ENCODE measurements at places on chromosomes 12 and 14. TPM values are rescaled to one million over a fixed set of nuclear protein-coding genes. Genes with fewer than 3 reads are reported as not detected.

GLIPR1L2 gene
- 1.2 TPM for total RNA-seq

DNA sequence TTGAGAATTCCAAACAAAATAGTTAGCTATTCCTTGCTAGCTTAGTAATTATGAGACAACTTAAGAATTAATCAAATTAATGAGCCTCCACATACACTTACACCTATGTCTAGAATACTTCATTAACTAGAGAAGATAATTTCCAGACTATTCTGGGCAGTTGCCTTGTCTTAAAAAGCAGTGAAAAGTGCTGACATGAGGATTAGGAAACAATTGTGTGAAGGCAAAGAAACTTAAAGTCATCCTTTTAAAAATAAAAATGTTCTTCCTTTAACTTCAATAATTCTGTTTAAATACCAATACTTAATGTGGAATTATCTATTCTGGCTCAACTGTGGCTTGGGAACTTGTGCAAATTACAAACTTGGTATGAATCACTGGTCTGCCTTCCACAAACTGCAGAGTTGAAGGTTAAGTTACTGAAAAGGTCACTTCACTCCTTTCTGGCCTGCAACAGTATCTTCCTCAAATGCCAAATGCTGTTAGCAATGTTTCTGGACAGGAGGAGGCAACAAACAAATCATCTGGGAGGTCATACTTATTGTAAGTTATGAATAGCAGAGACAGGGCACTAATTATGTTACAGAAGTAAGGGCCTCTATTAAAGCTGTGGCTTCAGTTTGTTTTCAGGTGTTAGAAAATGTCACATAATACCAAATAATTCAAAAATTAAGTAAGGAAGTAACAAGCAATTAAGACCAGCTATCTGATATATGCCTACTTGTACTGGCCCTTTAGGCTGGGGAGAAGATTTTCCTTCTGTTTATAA lies 19.2 kb downstream of the PPTC7 start:
- peaks cover 41% of the 10 kb centered on the region for H3K4me1 ChIP-seq
- no peaks in the 10 kb centered on the region for H3K27me3 ChIP-seq
- DNase-seq, result no peak
- H3K4me3 ChIP-seq, result no peak overlapping the region

KRT82 gene
- total RNA-seq, result not detected

DNA sequence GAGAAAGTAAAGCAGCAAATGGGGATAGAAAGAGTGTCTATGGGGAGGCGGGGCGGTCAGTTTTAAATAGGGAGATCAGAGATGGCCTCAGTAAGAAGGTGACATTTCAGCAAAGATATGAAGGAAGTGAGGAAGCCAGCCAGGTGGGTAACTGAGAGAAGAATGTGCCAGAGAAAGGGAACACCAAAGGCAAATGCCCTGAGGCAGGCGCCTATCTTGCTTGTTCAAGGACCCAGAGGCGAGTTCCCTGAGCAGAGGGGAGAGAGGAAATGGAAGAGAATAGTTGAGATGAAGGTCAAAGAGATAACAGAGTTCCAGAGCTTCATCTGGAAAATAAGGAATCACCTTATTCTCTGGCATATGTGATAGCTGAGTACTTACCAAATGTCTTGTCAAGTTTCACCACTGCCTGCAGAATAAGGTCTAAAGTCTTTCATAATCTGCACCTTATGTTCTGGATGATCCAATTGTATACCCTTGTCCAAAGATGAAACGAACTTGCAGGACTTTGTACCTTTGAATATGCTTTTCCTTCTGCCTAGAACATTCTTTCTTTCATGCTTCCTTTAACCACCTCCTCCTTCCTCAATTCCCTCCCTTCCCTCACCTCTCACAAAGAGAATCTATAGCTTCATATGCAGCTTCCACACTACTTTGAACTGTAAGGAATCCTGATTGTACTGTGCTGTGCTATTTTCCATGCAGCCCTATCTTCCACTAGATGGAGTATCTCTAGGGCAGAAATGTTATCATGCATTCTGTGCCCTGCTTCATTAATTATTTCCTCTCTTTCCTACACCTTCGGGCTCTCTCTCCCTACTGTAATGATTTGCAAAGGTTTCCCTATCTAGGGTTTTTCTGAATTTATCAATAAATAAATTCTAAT lies 38.5 kb downstream of the GNPTAB start:
- peaks cover 17% of the 10 kb centered on the region for H3K36me3 ChIP-seq
- H3K4me1 ChIP-seq, result no peaks in the 10 kb centered on the region
- H3K27me3 ChIP-seq, result no peaks in the 10 kb centered on the region
- no peak for DNase-seq
- no peak overlapping the region for H3K4me3 ChIP-seq

CLEC12A gene
- not detected for total RNA-seq

KCNA5 gene
- total RNA-seq, result not detected

LALBA gene
- not detected for total RNA-seq

DNA sequence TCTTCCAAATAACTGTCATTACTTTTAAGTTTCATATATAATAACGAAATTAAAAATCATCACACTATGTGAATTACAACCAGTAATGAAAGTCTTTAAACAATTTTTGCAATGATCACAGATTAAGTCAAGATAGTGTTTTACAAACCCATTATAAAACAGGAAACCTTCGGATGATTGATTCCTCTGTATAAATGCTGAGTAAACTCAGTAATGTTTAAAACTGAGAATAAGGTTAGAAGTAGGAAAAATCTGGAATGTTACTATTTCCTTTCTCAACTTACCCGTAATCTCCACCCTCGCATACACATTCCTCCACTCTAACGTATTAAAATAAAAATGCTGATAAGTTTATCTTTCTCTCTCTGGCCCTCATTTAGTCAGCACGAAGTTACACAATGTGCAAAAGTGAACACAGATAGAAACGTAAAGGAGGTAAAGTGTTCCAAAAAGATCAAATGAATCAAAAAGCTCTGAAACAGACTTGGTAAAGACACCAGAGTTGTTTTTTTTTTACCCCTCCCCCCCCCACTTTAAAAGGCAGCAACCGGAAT lies 1.6 kb downstream of the ZFC3H1 start:
- peak overlapping the region; percentile 100 for H3K27ac ChIP-seq
- H3K27me3 ChIP-seq, result no peaks in the 10 kb centered on the region
- H3K36me3 ChIP-seq, result peaks cover 23% of the 10 kb centered on the region
- peaks cover 33% of the 10 kb centered on the region for H3K4me1 ChIP-seq

PLEKHH1 gene
- 0.50 TPM for total RNA-seq

GRCh38 chr12:124395986-124396385 lies 101.1 kb downstream of the RFLNA start:
- H3K4me1 ChIP-seq, result peaks cover 64% of the 10 kb centered on the region
- no peak for DNase-seq

DNA sequence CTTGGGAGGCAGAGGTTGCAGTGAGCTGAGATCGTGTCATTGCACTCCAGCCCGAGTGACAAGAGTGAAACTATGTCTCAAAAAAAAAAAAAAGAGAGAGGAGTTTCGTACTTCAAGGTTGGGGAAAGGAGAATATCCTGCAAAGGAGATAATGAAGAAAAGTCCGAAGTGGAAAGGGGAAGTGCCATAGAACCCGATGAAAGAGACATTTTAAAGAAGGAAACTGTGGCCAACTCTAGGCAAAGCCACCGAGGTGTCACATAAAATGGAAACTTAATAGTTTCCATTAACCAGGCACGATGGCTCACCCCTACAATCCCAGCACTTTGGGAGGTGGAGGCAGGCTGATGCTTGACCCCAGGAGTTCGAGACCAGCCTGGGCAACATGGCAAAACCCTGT lies 15.0 kb upstream of the LTBP2 start:
- peaks cover 1% of the 10 kb centered on the region for H3K36me3 ChIP-seq
- no peak overlapping the region for H3K4me3 ChIP-seq
- H3K27me3 ChIP-seq, result no peaks in the 10 kb centered on the region
- peaks cover 20% of the 10 kb centered on the region for H3K4me1 ChIP-seq
- no peak for DNase-seq

CLEC7A gene
- total RNA-seq, result not detected

IL26 gene
- total RNA-seq, result 0.34 TPM

DNA sequence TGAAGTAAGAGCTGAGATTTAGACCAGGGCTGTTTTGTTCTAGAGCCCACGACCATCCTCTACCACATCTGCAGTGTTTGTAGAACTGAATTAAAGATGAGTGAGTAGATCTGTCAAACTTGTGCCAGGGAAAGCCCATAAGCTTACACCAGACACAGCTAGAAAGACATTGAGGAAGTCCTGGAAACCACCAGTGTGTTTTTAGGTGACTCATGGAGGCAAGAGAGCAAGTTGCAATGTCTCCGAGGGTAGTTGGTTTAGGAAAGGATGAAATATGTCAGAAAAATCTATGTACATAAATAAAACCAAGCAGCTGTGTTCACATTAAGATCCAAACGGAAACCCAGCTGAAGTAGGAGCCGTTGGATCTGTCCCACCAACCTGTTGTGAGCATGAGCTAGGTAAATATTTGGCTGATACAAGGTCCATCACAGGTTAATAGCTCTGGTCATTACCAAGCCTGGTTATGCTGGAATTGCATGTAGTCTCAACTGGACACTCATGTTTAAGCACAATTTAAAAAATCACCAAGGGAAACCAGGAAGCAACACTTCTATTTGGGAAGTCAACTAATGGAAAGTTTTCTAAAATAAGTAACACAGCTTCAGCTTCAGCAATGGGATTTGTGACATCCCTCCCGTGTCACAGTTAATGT lies 49.9 kb upstream of the PLEKHG3 start:
- peaks cover 41% of the 10 kb centered on the region for H3K4me1 ChIP-seq
- no peaks in the 10 kb centered on the region for H3K36me3 ChIP-seq
- H3K27ac ChIP-seq, result peak overlapping the region; percentile 95
- DNase-seq, result no peak
- no peak overlapping the region for H3K4me3 ChIP-seq
- H3K27me3 ChIP-seq, result no peaks in the 10 kb centered on the region

- DNase-seq, result no peak
- H3K4me3 ChIP-seq, result no peak overlapping the region
- H3K4me1 ChIP-seq, result peaks cover 4% of the 10 kb centered on the region
- H3K27ac ChIP-seq, result no peak overlapping the region
- H3K36me3 ChIP-seq, result peaks cover 18% of the 10 kb centered on the region
These were observed 98.9 kb downstream of the PCNX1 start for GRCh38 chr14:71006200-71006563.

GRCh38 chr12:39062266-39062996 lies 157.0 kb upstream of the CPNE8 start:
- H3K27me3 ChIP-seq, result no peaks in the 10 kb centered on the region
- H3K36me3 ChIP-seq, result no peaks in the 10 kb centered on the region
- no peak overlapping the region for H3K4me3 ChIP-seq
- no peak overlapping the region for H3K27ac ChIP-seq
- H3K4me1 ChIP-seq, result no peaks in the 10 kb centered on the region

- DNase-seq, result no peak
- H3K4me3 ChIP-seq, result no peak overlapping the region
- no peaks in the 10 kb centered on the region for H3K4me1 ChIP-seq
- H3K36me3 ChIP-seq, result no peaks in the 10 kb centered on the region
- H3K27ac ChIP-seq, result no peak overlapping the region
- no peaks in the 10 kb centered on the region for H3K27me3 ChIP-seq
These were observed 171.8 kb upstream of the NTF3 start for GRCh38 chr12:5260086-5260485.

TTC9 gene
- 0.99 TPM for total RNA-seq

NGB gene
- not detected for total RNA-seq

- H3K27ac ChIP-seq, result no peak overlapping the region
- H3K4me1 ChIP-seq, result no peaks in the 10 kb centered on the region
- H3K36me3 ChIP-seq, result no peaks in the 10 kb centered on the region
- no peak overlapping the region for H3K4me3 ChIP-seq
- no peaks in the 10 kb centered on the region for H3K27me3 ChIP-seq
These were observed 141.0 kb downstream of the PTPN11 start for GRCh38 chr12:112559784-112560183.

DNA sequence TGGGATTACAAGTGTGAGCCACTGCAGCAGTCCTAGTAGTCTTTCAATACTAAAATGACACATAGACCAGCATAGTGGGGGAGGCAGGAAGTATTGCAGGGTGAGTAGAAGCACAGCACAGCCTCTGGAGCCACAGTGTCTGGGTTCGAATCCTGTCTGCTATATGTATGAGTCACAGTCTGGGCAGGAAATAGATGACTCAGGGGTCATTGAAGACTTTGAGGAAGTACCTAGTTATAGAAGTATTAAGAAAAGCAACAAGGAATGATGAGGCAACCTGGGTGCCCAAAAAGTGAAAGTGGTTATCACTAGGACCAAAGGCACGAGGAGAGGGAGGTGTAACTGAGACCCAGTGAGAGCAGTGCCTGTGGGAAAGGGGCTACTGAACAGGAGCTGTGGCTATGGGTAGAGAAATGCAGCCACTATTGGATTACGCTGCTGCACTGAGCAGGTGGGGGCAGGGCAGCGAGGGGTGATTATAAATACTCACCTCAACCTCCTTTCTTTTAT lies 124.0 kb downstream of the PDE3A start:
- peak overlapping the region; percentile 69 for H3K27ac ChIP-seq
- no peaks in the 10 kb centered on the region for H3K36me3 ChIP-seq
- H3K4me3 ChIP-seq, result no peak overlapping the region
- H3K4me1 ChIP-seq, result peaks cover 83% of the 10 kb centered on the region
- DNase-seq, result no peak
- no peaks in the 10 kb centered on the region for H3K27me3 ChIP-seq

GRCh38 chr12:8948701-8949341 lies 624 bp downstream of the M6PR start:
- peak overlapping the region; percentile 98 for H3K27ac ChIP-seq
- peaks cover 9% of the 10 kb centered on the region for H3K36me3 ChIP-seq
- no peak for DNase-seq

DNA sequence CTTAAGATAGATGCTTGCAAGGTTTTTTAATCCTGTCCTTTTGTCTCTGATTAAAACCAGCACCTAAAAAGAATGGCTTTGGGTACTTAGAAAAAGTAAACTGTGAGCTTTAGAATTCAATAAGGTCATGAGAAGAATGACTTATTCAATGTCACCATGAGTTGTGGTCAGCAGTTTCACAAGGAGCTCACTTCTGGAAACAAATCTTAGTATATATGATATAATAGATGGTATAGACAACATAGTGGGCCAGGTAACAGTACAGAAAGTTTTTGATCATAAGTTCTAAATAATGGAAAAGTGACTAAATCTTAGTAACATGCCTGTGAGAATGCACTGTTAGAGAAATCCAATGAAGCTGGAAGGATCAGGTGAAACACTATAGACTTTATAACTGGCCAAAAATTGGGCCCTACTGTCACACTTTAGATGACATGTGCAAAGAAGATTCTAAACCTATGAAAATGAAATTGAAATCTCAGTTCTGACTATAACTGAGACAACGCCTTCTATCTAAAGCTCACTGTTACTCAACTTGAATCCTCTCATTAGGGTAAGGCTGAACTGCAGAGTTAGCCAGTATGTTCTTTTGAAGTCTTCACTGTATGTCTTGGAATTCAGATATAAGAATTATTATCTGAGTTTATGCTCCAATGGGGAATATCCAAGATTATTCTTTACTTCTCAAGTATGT lies 42.4 kb upstream of the RAD51AP1 start:
- DNase-seq, result no peak
- no peaks in the 10 kb centered on the region for H3K27me3 ChIP-seq
- H3K4me1 ChIP-seq, result no peaks in the 10 kb centered on the region
- no peak overlapping the region for H3K27ac ChIP-seq
- H3K4me3 ChIP-seq, result no peak overlapping the region
- H3K36me3 ChIP-seq, result peaks cover 27% of the 10 kb centered on the region

- H3K27ac ChIP-seq, result peak overlapping the region; percentile 74
- DNase-seq, result no peak
- H3K4me1 ChIP-seq, result peaks cover 8% of the 10 kb centered on the region
- H3K36me3 ChIP-seq, result peaks cover 4% of the 10 kb centered on the region
These were observed 17.3 kb upstream of the TMPRSS12 start for GRCh38 chr12:50825372-50825838.
